ENCODE measurements at places on chromosomes 6 and 20.
A peak's percentile ranks its signal among the peaks of the same experiment; 100 is the strongest.

DNA sequence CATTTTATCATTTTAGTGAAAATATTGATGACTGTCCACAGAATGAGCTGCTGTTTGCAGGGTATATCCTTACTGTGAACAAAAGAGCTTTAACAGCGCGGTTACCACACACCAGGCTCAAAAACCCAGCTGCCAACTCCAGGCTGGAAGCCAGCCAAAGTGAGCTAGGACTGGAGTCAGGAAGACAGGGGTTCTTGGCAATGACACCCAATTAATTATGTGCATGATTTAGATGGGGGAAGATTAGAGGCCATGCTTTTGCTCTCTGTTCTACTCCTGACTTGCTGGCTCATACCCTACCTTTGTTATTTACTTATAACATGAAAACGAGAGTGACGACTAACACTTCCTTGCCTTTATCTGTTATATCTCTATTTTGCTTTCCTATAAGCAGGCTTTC is 128.9 kb upstream of the SHLD1 start:
- DNase-seq: peak; percentile 96

- DNase-seq: no peak
Measured at GRCh38 chr6:145648149-145648548, 87.2 kb downstream of the EPM2A start.

- no peak for DNase-seq
Measured at GRCh38 chr6:40302856-40303454, 284.2 kb downstream of the LRFN2 start.

GRCh38 chr20:2246069-2246491 is 49.7 kb upstream of the TGM3 start:
- peak; percentile 30 for DNase-seq

DNA sequence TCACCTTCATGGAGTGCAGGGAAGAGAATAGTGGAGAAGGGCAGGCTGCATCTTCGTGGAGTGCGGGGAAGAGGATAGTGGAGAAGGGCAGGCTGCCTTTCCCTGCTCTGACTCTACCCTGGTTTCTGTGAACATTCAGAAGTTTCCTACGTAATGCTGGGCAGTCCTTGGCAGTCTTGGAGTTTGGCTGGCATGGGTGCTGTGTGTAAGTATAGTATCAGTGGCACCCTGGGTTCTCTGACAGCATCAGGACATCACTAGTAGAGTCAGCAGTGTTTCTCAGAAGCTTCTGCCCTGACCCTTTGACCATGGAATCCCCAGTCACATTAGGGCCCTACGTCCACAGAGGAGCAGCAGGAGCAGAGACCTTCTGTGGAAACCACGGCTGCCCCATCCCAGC is 352.9 kb downstream of the NRN1 start:
- no peak for DNase-seq

GRCh38 chr20:49526056-49526455 is 41.9 kb downstream of the PTGIS start:
- no peak for DNase-seq

DNA sequence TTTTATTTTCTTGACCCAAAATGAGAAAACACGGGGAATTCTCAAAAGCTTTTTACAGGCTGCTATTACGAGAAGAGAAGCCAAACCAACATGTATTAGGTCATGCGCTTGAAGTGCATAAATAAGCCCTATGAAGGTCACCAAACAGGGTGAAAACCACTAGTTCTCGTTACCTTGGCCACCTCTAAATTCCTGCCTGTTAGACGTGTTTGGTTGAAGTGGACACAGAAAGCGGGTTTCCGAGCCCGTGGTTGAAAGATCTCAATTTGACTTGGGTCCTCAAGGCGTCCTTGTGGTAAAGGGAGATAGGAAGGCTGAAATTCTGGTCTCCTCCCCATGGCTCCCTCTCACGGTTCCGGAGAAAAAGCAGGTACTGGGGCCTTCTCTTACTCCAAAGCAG is 6.2 kb downstream of the EYA2 start:
- no peak for DNase-seq

- DNase-seq: peak; percentile 35
Measured at GRCh38 chr20:63657260-63657936, 714 bp upstream of the RTEL1 start.

- DNase-seq: no peak
Measured at GRCh38 chr20:61253264-61253639, 1.2 kb downstream of the CDH4 start.

GRCh38 chr20:25042531-25043498 is 15.1 kb downstream of the ACSS1 start:
- no peak for DNase-seq

DNA sequence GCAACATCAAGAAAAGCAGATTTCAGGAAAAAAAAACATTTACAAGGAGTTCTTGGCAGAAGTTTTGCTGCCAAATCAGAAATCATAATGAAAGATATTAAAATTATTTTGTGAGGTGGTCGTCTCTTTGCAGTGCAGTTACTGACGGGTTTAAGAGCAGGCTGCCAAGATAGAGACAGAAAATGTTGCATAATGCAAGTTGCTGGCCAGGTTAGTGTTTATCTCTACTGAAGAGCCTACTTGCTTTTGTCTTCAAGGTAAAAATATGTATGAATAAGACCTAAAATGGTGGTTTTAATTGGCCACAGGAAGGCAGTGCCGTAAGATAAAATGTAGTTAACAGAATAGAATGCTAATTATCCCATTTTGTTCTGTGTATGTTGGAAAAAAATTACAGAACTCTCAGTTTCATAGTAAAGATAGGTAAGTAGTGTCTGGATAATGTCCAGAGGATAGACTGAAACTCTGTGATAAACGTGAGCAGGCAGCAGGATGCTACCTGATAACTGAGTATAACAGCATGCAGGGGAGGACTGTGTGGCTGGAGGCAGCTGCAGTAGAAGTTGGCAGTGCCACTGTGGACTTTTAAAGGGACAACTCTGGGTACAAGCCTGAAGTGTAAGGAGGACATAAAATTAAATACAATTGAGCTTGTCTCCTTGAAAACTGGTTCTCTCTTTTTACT is 13.9 kb downstream of the FOXO3 start:
- no peak for DNase-seq

- peak; percentile 19 for DNase-seq
Measured at GRCh38 chr6:37487591-37488380, 11.9 kb downstream of the CCDC167 start.

- DNase-seq: no peak
Measured at GRCh38 chr6:36659271-36659670, 19.2 kb upstream of the CDKN1A start.

DNA sequence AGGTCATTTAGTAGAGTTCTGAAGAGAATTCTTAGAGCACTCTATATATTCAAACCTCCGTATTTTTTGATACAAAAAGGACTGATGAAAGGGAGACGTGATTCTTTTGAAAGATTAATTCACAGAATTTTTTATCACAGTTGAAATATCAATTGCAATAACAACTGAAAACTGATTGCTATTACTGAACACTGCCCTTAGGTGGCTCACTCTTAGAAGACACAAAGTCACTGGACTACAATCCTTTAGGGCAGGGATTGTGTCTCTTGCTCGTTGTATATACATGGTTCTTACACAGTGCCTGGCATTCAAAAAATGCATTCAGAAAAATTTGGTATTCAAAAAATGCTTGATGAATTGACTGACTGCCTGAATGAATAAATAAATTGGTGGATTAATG is 17.1 kb upstream of the CALHM6 start:
- no peak for DNase-seq

DNA sequence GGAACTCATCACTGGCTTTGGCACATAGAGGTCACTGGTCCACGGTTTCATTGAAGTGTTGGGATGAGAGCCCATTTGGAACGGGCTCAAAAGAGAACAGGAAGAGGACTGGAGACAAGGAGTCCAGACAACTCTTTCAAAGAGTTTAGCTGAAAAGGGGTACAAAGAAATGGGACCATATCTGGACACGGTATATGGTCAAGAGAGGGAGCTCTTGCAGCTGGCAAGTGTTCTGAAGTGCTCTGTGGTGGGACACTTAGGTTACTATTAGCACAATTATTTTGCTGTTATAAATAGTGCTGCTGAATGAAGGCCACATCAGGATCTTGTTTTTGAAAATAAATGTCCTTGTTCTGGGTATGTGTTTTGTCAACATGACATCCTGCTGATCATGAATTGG is 4.6 kb downstream of the SGK2 start:
- DNase-seq: no peak

DNA sequence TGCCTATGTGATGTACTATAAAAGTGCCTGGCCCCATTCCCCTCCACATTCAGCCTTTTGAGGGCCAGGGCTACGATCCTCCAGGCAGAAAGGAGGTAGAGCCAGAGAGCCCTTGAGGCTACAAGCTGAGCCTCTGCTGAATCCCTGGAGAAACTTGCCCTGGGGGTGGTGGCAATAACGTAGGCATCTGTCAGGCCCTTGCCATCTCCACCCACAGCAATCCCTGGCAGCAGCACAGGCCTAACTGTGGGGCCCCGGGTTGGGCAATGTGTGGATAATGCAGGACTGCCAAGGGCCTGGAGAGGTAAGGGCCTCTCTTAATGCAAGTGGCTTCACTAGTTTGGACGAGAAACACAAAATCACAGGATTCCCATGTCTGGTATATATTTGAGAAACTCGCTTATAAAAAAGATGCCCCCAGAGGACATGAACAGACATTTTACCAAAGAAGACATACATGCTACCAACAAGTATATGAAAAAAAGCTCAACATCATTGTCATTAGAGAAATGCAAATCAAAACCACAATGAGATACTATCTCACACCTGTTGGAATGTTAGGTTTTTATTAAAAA is 99.0 kb downstream of the QRSL1 start:
- no peak for DNase-seq

DNA sequence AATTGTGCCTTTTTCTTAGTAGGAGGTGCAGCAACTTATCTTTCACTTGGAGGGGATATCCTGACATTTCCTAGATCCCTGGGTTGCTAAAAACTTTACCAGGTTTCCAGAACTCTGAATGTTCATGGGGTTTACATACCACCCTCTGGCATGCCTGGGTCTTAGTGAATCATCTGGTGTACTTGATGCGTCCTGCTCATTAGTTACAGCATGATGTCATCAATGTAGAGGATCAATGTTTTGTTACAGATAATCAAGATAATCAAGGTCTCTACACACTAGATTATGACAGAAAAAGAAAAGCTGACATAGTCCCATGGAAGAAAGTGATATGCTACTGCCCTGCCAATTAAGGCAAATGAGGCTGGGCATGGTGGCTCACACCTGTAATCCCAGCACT is 27.0 kb downstream of the FITM2 start:
- DNase-seq: no peak

GRCh38 chr20:19522071-19522801 is 235.8 kb upstream of the RIN2 start:
- DNase-seq: no peak

DNA sequence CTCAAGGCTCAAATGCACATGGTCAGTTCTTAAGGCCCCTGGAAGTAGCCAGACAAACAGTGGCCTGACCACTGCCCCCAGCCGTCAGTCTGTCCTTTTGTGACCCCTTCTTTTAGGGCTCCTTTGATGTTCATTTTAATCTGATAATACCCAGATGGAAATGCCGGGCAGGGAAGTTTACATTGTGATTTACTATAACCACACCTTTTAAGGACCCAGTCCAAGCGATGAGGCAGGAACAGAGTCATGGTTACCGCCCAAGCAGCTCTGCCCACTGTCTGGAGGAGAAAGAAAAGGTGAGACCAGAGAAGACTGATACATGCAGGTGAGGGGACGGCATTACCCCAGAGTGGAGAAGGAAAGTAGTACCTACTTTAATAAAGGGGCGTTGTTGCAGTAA is 110.6 kb downstream of the PLEKHG1 start:
- no peak for DNase-seq

DNA sequence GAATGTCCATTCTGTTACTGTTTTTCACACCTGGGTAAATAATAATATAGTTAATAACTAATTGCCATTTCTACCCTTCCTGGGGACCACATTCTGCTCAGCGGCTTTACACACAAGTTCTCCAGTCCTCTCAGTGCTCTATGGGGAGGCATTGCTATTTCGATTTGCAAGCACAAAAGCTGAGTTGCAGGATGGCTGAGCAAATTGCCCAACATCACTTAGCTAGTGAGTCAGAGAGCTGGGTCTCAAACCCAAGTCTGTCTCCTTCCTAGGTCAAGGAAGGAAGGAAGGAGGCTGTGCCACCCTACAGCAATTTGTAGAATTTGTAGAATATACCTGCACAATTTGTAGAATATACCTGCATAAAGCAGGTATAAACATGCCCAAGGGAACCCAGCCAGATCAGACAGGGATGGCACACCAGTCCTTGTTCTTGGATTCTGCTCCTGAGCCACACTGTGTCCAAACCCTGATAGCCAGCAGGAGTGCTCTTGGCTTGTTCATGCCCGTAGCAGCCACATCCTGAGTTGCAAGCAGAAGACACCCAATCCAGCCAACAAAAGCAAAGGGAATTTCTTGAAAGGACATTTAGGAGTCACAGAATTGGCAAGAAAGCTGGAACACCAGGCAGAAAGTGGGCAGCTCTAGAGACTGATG is 56.9 kb downstream of the LY86 start:
- DNase-seq: no peak

DNA sequence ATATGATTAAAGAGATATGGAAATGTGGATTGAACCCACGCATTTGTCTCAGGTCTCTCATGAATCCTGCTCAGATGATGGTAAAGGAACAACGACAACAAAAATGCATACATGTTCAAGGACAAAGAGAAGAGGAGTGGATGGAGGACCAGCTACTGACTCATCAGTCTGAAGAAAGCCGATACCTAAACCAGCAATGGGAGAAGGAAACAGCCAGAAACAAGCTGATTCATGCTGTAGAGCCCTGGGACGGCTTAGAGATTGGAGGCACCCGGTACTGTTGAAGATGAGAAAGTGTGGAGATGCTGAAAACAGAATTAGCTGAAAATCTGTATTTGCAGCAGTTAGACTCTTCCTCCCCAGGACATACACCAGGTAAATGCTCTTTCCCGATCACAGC is 14.4 kb upstream of the RIPPLY2 start:
- DNase-seq: no peak

GRCh38 chr6:11282245-11282644 is 49.8 kb upstream of the NEDD9 start:
- DNase-seq: no peak

GRCh38 chr20:48783533-48784272 is 44.1 kb downstream of the PREX1 start:
- no peak for DNase-seq

GRCh38 chr20:63322933-63323273 is 29.9 kb downstream of the COL20A1 start:
- DNase-seq: no peak

DNA sequence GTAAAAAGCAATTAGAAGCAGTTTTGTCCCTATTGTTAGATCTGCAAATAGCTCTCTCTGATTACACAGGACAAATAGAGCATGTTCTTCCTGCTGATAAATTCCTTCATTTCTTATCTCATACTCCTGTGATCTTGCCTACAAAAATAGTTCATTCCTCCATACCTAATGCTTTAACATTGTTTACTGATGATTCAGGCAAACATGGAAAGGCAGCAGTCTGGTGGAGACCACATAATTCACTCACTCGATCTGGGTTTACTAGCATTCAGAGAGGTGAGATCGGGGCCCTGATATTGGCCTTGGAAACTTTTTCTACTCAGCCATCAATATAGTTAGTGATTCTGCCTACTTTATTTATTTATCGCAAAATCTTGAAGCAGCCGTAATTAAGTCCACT is 20.2 kb downstream of the HLA-DPA1 start:
- DNase-seq: no peak

GRCh38 chr6:134621858-134622257 is 303.9 kb upstream of the SGK1 start:
- DNase-seq: no peak

- no peak for DNase-seq
Measured at GRCh38 chr6:149234051-149234962, 83.2 kb upstream of the TAB2 start.
